Urinary bladder (tissue), 4 donors: ENCODE measurements at places on chromosomes 11 and 22. TPM values are rescaled to one million over a fixed set of nuclear protein-coding genes. Genes with fewer than 3 reads are reported as not detected.

Gene C11orf91
- not detected for total RNA-seq

DNA sequence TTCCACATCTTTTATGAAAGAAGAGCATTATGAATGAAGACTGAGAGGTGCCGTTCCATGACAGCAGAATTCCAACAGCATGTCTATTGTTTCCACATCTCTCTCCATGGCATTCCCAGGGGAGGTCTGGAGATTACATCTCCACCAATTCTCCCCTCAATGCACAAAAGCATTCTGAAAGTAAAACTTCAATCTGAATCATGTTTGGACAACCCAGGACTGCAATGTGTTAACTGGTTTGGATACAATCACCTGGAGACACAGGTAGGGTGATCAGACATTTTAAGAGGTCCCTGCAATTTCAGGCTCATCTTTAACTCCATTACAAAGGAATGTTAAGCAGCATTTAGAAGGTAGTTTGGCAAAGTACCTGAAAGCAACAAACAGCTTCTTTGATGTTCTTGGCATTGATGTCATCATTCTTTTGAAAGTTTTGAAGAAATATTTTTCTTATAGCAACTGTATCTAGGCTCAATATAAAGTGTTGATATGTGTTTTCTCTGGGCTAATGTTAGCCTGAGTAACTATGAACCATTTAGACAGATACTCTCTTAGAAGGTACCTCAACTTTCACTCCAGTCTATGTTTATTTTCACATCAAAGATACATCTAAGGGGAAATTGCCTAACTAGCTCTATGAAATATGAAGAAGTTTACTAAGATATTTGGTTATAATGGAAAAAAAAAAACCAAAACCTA is 181.4 kb upstream of the MTMR2 start:
- DNase-seq = no peak

- no peak for DNase-seq
Measured at GRCh38 chr11:62104816-62105653, 18.8 kb upstream of the INCENP start.

GRCh38 chr11:93072229-93072914 is 102.9 kb downstream of the MTNR1B start:
- DNase-seq = no peak

DNA sequence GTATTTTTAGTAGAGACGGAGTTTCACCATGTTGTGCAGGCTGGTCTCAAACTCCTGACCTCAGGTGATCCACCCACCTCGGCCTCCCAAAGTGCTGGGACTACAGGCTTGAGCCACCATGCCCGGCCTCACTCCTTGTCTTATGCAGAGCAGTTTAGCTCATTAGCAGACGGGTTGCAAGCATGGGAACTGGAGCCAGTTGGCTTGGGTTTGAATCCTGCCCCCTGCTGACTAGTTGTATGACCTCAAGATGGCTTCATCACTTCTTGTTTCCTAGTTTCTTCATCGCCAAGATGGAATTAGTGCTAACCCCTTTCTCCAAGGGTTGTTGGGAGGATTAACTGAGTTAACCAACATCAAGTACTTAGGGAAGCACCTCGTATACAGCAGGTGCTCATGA is 23.4 kb upstream of the RASD2 start:
- DNase-seq = no peak

DNA sequence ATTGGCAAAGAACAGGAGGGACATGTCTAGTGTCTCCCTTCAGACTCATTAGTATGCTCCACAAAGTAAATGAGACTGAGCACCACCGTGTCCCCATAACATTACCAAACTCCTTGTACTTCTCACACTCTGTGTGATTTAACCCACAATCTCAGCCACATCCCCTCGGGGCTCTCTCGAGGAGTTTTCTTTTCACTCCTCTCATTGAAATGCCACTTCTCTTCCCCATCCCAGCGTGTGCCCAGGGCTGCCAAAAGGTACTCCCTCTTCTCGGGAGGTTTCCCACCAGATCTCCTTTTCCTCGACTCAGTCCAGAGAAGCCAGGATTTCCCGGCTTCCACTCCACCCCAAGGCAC is 1.1 kb downstream of the RBFOX2 start:
- DNase-seq = no peak

DNA sequence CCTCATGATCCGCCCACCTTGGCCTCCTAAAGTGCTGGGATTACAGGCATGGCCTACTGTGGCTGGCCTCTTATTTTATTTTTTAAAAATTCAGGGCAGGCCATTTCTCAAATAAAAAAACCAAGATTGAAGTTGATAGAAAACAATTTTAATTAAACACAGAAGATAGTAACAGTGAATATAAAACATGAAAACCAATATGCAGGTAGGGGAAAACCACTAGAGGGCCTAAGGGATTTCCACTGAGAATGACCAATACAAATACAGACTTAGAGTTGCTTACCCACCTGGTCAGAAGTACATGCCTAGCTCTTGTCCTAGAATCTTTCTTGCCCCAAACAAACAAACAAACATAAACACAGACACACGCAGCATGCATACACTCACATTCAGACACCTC is 1.7 kb upstream of the RTCB start:
- DNase-seq = no peak
